ENCODE measurements at places on chromosomes 16 and 17.

- DNase-seq = no peak
Observed at GRCh38 chr17:78185981-78186691, 716 bp downstream of the TK1 start.

DNA sequence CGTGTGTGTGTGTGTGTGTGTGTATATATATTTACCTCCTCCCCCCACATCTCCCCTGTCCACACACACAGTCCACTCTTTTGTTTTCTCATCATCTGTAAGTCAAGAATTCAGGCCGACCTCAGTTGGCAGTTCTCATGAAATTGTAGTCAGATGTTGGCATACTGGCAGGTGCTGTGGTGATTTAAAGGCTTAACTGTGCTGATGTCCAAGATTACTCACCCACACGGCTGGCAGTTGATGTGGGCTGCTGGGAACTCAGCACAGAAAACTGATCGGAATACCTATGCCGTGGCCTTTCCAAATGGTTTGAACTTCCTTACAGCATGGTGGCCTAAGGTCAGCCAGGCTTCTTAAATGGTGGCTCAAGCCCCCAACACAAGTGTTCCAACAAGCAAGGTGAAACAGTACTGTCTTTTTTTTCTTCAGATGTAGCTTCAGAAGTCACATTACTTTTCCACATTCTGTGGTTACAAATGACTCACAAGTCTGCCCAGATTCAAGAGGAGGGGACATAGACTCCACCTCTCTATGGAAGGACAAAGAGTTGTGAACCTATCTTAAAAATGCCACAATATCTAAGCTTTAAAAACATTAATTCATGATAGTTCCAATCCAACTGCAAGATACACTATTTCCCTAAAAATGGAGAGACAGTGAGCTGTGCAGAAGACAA lies 198.5 kb upstream of the HS3ST4 start:
- DNase-seq = no peak

GRCh38 chr17:77212081-77212832 lies 71.5 kb downstream of the SEC14L1 start:
- DNase-seq = no peak

DNA sequence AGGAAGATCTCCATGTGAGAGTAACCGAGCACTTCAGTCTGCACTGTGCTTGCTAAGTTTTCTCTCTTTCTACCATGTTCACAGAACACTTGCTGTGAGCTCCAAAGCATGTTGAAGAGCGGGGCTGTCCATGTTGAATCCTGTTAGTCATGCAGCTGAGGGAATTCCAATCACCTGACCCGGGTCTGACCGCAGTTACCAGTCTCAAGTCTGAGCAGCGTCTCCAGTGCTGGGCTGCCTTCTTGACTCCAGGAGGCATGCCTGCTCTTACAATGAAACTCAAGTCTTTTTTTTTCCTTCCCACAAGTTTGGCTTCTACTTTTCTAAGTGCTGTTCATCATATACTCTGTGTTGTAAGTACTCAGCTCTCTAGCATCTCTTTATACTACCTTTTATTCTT lies 44.3 kb downstream of the HOXB1 start:
- DNase-seq = no peak

DNA sequence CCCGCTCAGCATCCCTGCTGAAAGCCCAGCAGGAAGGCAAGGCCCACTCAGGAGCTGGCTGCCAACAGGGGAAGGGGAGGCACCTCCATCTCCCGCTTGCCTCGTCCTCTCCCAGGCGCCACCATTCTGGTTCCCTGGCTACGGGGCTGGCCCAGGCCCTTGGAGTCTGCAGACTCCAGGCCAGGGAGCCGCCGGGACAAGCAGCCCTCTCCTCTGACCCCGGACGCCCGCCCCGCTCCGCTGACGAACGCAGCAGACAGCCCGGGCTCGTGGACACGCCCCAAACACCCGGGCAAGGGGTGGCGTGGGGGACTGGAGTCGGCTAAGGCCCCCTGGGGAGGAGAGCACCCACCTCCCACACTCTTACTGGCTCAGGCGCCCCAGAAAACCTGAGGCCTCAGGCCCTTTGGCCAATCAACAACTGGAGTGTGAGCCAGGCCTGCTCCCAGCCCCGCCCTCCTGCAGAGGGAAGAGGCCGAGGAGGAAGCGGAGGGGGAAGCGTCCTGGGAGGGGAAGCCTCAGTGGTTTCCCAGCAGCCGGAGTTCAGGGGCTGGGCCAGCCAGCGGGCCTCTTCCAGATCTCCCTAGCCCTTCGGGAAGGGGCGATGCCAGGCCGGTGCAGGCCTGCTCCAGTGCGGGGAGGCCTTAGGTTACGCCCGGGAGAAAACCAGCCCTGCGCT lies 4.2 kb downstream of the MNT start:
- peak; percentile 87 for DNase-seq
